Sciatic nerve (tissue), 2 donors: ENCODE measurements at places on chromosomes 3 and 15. TPM values are rescaled to one million over a fixed set of nuclear protein-coding genes. Genes with fewer than 3 reads are reported as not detected.

DNA sequence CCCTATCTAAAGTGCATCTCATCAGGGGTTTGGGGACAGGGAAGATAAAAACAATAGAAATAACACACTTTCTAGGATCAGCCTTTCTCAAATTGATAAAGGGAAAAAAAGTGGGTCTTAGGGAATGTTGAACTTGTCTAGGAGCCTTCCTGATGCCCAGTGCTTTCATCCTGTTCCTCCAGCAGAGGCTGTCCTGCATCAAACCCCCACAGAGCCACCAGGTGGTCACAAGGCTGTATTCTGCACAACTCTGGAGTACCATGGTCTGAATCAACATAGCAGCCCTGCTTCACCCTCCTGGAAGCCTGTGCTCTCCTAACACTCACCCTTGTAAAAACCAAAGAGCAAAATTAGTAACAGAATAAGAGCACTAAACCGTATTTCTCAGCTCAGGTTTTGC, 118.5 kb upstream of the SLC25A36 start:
- no peak for DNase-seq

DNA sequence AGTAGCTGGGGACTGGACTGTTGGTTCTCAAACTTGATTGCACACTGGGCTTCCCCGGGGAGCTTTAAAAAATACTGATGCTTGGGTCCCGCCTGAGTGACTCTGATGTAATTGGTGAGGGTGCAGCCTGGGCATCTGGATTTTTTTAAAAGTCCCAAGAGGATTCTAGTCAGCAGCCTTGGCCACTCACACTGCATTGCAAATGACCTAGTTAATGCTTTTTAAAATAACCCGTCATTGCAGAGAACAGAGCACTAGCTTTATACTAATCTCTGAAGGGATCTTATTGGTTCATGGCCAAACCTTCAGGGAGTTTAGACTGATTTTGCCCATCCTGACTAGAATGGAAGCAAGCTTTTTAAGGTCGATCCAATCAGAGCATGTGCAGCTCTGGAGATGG, 310.6 kb upstream of the PROK2 start:
- no peak for DNase-seq

DNA sequence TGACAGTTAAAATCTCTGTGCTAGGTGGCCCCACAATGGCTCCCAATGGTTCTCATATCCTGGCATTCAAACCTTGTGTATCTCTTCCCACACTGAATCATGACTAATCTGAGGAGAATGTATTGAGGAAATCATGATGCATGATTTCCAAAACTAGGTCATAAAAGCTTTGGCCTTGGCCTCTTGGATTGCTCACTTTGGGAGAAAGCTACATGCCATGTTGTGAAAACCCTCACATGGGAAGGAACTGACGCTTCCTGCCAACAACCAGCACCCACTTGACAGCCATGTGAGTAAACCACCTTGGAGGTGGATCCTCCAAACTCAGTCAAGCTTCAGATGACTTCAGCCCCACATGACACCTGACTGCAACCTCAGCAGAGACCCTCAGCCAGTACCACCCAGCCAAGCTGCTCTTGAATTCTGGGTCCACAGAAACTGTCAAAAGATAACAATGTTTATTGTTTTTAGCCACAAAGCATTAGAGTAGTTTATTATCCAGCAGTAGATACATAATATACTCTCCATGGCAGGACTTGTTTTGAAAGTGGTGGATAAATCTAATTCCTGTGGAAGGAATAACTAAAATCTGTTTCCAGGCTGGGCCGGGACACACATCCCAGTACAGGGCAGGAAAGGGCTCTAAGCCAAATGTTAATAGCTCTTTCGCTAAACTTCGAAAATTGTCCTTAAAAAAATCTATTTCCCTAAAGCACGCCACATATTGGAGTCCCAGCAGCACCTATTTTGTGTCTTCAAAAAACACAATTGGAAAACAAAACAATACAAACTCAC, 1.0 kb upstream of the ZNF620 start:
- DNase-seq, result no peak

DNA sequence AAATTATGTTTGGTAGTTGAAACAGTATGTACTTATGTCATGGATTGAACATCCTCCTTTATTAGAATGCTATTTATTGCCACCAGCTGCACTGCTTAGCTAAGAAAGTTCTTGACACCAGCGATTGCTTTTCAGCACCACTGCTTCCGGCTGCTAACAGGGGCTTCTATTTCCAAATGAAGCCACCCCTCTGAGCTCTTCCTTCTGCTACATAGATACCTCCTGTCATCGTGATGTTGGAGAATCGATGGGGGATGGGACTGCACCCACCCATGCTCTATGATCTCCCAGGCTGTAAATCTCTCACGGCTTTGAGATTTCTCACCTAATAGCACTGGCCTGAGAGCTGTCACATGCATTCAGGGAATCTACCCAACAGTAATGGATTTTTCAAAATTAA, 259.2 kb downstream of the MEIS2 start:
- no peak for DNase-seq

PAK6 gene
- 0.31 TPM for total RNA-seq

SEMA5B gene
- total RNA-seq, result 10.1 TPM

DNA sequence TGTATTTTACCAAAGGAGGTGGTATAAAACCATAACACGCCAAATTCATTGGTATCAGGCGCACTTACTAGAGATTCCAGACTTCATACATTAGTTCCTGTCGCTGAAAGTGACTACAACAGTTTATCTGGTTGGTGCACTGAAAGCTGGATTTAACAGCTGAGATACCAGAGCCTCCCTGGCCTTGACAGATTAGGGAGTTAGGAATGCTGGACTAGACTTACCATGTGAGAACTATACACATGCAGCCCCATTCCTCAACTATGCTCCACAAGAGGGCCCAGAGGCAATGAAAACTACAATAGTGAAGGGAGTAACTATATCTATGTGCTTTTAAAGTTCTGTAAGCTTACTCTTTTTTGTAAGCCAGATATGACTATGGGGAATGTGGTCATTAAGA, 174.4 kb downstream of the STAG1 start:
- DNase-seq, result no peak

- DNase-seq, result no peak
Measured at GRCh38 chr3:188151438-188151837, 2.5 kb upstream of the LPP start.

HYAL1 gene
- total RNA-seq, result 19.4 TPM

- no peak for DNase-seq
Measured at GRCh38 chr15:66750609-66751008, 48.6 kb downstream of the SMAD6 start.

- no peak for DNase-seq
Measured at GRCh38 chr3:23240171-23240785, 37.2 kb downstream of the UBE2E2 start.
